ENCODE measurements at places on chromosomes 7 and 10.

DNA sequence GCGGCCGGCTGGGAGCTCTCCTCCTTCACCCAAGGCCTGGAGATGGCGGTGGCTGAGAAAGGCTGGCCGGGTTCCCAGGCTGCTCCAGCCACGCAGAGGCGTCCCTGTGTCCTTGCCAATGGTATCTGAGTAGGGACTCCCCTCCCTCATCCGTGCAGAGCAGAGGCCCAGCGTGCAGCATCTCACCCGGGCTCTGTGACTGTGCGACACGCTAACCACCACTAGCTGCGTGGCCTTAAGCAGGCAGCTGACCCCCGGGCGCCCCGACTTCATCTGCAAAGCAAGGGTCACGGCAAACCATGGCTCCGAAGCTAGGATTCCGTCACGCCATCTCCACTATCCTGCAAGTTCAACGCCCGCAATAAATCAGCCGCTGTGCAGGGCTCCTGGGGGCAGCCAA is 47.2 kb upstream of the TNRC18 start:
- DNase-seq, result no peak

- no peak for DNase-seq
Observed at GRCh38 chr10:133294189-133294588, 14.5 kb downstream of the TUBGCP2 start.

DNA sequence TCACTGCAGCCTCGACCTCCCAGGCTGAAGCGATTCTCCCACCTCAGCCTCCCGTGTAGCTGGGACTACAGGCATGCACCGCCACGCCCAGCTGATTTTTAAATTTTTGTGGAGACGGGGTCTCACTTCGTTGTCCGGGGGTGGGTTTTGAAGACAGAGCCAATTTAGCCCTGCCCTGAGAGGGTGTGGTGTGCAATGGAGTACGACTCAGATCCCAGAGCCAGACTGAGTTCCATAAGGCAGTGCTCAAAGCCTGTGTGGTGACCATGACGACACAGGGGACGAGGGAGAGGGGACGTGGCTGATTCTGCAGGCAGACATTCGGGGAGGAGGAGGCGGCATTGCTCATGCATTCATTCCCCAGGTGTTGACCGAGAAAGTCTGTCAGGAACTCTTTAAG is 72.1 kb downstream of the ZMIZ1 start:
- no peak for DNase-seq

GRCh38 chr10:69176823-69177222 is 3.2 kb upstream of the SUPV3L1 start:
- no peak for DNase-seq

DNA sequence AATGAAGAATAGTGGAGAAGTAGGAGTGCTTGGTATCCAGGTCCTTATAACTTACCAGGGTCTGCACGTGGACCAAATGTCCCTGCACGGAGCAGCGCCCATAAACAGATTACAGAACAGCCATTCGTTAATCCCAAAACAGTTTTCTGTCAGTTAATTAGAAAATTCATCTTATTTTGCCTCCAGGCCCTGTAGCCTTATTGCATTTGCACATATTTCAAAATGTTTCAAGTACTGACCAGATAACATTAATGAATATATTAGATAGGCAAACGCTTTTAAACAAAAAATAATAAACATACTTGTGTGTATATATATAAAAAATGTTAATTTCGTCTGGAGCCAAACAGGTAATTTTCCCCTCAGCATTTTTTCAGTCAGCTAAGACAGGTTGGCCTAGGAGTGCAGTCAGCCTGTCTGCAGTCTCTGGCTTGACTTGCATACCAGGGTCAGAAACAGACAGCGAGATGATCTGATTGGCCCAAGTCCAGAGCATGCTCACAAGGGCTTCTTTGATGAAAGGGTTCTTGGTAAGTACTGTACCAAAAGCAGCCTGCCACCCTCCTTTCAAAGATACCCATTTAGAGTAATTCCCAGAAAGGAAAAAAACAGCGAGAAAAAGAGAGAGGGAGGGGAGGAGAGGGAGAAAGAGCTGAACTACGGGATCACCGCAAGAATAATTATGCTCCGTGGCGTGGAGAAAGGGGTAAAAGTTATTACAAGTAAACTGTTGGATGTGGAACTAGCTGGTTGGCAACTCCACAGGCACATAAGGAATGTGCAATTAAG is 194.4 kb upstream of the TCF7L2 start:
- DNase-seq, result no peak

DNA sequence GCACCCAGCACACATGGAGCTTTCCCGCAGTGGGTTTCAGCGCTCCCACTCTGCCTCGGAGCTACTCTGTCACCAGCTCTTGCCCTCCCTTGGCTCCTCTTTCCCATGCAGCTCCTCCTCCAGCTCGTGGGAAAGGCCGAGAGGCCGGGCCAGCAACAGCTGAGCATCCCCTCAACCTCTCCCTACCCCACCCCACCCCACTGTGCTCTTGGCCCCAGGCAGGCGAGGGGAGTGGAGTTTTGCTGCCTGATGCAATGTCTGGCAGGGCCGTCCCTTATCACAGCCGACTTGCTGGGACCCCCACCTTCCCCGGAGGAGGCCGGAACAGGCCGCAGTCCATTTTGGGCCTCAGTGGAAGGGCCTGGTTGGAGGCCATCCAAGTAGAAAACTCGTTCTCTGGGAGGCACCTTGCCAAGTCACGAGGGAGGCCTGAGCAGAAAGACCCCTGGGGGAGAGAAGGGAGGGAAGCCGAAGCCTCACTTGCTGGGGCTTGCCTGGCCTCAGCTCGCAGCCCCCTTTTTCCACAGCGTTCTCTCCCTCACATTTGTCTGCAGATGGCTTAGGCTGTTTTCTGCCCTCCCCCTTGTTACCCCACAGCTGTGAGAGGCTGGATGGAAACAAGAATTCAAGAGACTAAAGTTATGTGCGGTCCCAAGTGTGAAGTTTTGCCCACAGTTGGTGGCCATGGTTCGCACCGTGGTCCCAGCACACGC is 35.3 kb downstream of the CHST3 start:
- no peak for DNase-seq

GRCh38 chr10:114326795-114327194 is 77.5 kb downstream of the AFAP1L2 start:
- no peak for DNase-seq

DNA sequence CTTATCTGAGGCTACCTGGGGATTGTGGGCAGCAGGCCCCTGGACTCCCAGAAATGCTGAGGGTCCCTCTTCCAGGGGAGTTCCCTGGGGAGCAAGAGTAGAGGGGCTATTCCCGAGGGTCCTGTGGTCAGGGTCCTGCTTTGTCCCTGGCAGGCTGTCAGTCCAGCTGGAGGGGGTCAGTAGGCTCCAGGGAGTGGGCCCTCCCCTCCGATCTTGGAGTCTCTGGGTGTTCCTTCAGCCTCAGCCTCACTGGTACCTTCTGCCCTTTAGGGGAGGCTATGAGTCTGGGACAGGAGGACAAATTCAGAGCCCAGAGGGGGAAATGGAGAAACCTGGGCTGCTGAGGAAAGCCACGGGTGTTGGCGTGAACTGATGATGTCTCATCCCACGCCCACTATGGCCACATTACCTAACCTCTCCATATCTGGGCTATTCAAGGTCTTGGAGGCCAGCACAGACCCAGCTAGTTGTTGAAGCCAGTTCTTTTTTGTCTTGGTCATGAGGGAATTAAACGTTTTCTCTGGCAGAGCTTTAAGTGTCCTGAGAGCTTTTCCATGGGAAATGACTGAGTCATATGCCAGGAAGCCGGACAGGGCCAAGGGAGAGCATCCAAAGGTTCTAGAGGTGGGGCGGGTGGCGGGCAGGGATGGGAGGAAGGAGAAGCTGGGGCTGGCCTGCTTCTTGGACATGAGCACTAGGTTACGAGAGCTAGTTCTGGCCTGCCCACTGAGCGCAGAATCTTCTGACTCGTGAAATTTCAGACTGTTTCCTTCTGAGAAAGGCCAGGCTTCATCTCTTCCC is 6.2 kb downstream of the CALHM2 start:
- DNase-seq, result no peak

DNA sequence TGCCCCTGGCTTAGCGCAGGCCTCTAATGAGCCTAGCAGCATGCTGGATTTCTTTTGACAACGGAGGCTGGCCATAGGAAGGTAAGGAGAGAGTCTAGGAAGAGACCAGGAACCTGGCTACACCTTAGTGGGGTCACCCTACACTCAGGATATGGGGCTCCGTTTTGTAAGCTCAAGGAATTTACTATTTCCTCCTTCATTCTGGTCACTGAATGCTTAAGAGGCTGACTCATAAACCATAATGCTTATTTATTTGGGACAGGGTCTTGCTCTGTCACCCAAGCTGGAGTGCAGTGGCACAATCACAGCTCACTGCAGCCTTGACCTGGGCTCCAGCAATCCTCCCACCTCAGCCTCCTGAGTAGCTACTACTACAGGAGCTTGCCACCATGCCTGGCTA is 38.4 kb downstream of the CARD11 start:
- DNase-seq, result no peak

- no peak for DNase-seq
Observed at GRCh38 chr7:41630741-41631140, 72.1 kb downstream of the INHBA start.

DNA sequence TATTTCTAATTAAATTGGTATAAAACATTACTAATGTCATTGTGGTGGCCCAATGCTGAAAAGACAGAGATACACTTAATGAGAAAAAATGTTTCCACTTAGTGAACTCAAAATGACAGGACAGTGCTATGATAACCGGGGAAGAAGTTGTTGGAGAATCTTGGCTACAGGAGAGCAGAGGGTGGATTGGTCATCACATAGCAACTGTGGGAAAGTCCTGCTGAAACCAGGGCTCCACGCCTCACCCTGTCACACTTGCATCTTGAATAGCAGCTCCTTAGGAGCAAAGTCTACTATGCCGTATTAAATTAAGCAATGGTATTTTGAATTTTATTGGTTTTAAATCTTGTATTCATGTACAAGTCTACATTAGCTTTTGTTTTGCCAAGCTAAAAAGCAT is 225.5 kb downstream of the KLF6 start:
- no peak for DNase-seq

GRCh38 chr10:65827359-65827758 is 1098.5 kb upstream of the LRRTM3 start:
- DNase-seq, result no peak

- no peak for DNase-seq
Observed at GRCh38 chr7:88628363-88629085, 131.0 kb upstream of the ZNF804B start.

DNA sequence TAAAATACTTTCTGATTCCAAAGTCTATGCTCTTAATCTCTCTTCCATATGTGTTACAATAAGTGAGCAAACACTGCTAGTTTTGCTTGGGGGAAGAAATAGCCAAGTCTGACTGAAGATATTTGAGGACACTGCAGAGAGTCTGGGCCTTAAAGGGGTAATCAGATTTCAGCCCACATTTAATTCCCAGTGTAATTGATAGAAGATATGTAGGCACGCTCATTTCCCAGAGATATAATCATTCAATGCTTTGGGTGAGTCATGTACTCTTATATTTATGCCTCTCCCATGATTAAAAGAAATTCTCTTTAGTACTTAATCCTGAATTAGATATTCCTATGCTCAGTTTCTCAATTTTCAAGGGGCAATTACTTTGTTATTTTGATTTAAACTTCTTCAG is 178.1 kb upstream of the POM121L12 start:
- DNase-seq, result no peak

DNA sequence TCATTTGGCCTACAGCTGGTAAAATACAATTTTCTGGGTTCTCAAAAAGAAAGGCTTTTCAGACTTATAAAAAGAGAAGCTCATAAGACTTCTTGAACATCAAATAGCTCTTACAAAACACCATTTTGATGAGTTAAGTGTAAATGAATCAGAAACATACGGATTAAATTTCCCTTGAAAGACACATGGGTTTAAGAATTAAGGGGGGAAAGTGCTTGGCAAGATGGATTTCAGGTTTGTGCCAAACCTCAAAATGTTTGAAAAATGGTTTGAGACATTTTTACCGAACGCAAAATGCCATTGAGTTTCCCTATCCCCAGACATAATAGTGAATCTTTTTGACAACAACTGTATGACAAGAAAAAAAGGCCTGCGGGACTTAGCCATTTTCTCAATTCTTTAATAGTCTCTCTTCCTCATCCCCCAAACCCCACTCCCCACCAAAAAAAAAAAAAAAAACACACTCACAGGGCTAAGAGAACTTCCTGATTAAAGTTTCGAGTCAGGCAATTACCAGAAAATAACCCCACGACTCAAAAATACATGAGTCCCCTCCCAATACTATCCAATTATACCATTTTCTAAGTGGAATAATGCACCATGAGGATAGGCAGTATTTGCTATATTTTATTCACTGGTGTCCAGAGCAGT is 260.1 kb downstream of the TRIL start:
- DNase-seq, result no peak

DNA sequence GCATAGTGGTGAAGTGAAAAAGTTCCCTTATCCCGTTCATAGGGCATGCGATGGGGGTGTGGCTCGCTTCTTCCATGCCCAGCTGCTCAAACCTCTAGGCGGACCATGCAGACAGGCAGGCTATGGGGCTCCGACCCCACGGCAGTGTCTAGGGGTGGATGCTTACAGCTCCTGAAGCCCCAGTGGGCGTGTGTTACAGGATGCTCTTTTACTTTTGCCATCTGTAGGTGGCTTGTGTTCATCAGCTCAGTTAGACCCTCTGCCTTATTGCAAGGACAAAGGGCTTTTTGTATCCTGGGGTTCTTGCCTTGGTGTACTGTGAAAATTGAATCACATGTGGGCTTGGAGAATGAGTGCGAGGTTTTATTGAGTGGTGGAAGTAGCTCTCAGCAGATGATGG is at the start of gene MYL10:
TSS of gene MYL10 (minus strand) at position 126 of the 400 bp plus-strand sequence. CDS start 178 bp downstream, outside the sequence.
- DNase-seq, result no peak
